Jurkat, Clone E6-1 (cell line): ENCODE measurements at places on chromosomes 6 and 20.
A peak's percentile ranks its signal among the peaks of the same experiment; 100 is the strongest.

- DNase-seq = no peak
Observed at GRCh38 chr6:144480473-144480872, 195.3 kb downstream of the UTRN start.

GRCh38 chr6:14470671-14471070 is 353.1 kb downstream of the CD83 start:
- no peak for DNase-seq

GRCh38 chr20:11261533-11262000 is 587.8 kb upstream of the JAG1 start:
- DNase-seq = no peak

DNA sequence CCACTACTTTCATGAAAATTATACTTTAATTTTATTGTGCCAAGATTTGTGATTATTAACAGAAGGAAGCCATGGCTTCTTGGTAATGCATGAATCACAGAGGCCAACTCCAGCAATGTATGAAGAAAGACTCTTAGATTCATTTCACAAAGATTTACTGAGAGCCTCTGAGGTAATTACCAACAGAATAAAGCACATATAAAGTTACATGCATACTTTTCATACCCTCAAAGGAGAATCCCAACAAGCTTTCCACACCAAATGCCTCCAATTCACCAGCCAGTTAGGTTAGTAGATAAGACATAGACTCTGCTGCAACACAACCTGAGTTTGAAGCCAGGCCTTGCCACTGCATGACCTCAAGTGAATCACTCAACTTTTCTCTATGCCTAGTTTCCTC is 41.9 kb downstream of the HBS1L start:
- no peak for DNase-seq

DNA sequence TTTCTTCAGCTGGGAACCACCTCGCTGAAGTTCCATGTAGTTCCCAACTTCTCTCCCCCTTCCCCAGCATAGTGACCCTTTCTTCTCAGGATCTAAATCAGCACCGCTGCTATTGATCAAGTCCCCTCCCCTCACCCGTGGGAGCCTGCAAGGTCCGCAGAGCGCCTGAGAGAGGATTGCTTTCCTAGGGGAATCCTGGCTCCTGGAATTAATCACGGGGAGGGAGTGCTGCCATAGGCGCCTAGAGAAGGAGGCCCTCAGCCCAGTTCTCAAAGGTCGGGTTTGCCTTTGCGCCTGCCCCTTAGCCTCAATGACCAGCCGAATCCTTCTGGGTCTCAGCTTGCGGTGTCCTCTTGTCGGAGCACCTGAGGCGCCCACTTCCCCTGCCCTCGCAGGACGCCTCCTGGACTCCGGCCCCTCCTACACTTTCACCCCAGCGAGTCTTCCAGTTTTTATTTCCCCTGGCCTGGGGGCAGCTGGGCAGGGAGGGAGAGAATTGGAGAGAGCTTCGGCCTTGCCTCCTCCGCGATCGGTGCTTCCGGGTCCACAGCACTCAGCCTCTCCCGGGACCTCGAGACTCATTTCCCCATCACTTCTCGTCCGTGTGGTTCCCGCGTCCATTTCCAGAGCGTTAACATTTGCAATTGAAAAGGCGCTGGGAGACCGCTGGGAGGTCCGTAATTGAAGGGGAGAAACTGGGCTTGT is 3.1 kb upstream of the NKX2-2 start:
- no peak for DNase-seq

DNA sequence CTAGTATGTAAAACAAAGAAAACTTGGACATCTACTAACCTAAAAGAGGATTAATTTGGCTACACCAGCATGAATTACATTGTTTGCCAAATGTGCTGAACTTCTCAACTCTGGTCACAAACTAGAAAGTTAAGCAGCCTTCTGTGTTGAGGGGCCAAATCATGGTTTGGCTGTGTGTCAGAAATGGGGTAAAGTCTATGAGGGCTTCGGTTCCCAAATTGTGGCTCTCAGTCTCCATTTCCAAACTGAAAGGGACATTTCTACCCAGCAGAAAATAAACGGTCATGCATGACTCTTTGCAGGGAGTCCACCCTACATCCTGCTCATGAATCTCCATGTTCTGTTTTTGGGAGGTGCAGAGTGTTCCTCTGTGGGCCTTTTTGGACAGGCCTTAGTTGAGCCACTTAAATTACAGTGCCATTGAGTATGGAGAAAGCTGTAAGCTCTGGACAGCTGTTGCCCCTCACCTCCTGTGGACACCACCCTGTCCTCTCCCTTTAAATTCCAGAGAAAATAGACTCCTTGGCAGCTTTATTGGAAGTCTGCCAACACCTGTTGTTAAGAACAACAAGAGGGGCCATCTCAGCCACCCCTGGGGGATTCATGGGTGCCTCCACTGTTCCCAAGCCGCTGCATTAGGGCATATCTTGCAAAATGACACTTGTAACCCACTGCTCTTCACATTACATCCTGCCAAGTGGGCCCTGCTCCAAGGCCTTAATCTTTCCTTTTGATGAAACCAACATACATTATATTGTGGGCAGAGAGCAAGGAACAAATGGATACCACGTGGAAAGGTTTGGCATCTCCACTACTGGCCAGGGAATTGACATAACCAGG is 27.5 kb upstream of the SNRPC start:
- no peak for DNase-seq

GRCh38 chr20:63529180-63529860 is 7.9 kb downstream of the PTK6 start:
- DNase-seq = no peak

DNA sequence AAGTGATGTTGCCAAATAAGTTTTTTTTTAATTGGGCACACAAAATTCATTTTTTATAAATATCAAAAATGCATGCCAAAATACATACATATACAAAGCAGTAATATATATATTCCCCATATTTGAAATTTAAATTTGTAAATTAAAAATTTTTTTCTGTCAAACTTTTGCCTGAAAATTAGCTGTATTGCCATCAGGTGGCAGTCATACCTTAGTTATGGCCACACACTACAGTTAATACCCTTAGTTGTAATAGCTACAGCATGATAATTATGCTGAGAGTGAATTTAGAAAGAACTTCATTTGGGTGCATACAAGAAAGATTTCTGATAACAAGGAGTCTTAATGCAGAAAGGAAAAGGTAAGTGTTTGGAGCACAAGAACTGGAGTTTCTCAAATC is 46.2 kb upstream of the SDHAF4 start:
- DNase-seq = peak; percentile 22

GRCh38 chr6:13026557-13026956 is 301.8 kb downstream of the TBC1D7 start:
- no peak for DNase-seq

GRCh38 chr20:43799150-43799711 is 72.4 kb upstream of the GTSF1L start:
- DNase-seq = peak; percentile 72

DNA sequence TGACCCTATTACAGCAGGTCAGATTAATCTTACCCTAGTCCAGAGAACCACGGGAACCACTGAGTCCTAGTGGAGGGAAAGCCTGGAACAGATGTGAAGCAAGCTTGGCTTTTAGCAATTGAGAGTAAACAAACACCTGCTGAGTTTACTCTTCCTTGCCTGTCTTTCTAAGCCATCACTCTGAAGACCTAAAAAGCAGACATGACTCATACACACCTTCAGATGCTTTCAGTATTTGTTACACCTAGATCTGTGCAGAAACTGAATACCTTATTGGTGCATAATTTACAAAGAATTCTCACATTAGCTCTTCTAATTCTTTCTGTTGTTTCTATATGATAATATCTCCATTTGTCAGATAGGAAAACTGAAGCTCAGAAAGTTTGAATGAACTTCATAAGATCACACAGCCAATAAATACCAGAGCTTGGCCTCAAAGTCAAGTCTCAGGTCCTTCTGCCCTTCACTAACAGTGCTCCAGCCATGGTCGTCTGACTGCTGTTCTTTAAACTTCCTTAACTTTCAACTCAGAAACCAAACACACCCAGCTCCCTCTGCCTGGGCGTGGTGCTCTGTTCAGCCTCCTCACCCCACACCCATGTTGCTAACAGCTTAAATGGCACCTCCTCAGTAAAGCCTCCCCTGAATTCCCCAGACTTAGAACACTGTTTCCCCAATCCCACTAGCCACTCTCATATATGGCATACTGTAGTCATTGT is 8.6 kb upstream of the GABBR1 start:
- no peak for DNase-seq

DNA sequence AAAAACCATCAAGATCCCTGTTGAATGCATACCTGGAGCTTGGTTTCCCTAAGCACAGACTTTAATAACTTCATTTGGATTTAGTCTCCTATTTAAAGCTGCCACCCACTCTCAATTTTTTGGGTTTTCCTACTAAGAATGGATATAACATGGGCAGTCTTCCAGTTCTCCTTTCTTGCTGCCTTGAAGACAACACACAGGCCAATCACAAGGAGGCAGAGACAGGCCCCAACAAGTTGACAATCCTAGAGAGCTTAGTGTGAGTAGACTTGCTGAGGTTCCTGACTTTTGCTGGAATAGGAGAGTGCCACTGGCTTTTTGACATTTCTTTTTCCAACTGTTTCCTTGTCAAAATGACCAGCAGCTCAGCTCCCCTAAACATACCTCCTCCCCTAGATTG is 112.3 kb upstream of the ESR1 start:
- no peak for DNase-seq

DNA sequence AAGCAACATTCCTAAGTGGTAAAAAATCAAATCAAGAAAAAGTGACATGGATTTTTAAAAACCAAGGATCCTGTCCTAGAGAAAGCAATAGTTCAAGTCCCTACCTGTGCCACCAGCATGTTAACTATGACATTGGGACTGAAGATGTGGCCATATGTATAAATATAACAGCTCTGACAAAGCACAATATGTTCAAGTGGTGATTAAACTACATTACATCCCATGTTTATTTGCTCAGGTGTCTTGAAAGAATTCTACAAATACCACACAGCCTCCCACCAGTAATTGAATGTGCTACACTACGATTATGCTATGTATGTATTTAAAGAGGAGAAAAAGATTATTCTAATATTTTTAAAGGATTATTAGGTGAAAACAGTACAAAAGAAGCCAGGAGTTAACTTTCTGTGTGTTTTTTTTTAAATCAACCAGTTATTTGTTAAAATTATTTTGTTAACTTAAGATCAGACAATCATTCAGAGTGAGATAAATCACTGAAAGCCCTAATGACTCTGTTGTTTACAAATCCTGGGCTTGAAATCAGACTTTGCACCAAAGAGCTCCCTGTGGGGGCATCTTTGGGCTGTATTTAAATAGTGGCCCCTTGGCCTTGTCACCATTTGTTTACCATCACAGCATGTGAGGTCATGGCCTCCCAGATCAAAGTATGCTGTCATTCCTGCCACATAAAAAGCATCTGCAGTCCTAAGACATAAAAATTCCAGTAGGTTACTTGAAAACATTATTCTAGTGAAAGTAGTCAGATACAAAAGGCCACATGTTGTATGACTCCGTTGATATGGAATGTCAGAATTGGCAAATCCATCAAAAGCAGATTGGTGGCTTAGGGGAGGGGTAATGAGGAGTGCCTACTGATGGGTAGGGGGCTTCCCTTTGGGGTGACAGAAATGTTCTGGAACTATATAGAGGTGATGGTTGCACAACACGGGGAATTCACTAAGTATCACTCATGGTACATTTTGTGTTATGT is 17.1 kb downstream of the TTLL2 start:
- DNase-seq = no peak

DNA sequence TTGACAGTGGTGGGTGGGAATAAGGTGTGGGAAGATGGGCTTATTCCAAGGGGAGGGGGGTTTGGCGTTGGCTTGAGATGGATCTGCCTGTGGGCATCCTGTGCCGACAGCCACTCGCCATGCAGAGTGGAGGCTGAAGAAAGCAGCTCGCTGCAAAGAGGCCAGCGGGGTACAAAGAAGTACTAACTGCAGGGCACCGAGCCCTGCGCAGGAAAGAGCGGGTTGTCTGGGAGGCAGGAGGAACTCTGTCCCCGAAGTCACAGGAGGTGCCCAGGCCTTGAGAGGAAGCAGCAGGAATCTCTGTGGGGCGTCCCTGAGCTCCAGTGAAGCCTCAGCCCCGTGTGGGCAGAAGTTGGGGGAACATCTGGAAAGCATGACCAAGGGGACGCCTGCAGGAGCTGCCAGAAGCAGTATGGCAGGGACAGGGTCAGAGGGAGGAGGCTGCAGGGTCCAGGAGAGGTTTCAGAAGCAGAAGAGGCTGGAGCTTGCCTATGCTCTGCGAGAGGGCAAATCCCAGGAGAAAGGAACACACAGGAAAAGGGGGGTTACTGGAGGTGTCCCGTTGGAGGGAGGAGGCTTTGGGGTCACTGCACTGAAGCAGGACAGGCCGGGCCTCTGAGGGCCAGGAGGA is 77.2 kb downstream of the THBS2 start:
- DNase-seq = no peak

DNA sequence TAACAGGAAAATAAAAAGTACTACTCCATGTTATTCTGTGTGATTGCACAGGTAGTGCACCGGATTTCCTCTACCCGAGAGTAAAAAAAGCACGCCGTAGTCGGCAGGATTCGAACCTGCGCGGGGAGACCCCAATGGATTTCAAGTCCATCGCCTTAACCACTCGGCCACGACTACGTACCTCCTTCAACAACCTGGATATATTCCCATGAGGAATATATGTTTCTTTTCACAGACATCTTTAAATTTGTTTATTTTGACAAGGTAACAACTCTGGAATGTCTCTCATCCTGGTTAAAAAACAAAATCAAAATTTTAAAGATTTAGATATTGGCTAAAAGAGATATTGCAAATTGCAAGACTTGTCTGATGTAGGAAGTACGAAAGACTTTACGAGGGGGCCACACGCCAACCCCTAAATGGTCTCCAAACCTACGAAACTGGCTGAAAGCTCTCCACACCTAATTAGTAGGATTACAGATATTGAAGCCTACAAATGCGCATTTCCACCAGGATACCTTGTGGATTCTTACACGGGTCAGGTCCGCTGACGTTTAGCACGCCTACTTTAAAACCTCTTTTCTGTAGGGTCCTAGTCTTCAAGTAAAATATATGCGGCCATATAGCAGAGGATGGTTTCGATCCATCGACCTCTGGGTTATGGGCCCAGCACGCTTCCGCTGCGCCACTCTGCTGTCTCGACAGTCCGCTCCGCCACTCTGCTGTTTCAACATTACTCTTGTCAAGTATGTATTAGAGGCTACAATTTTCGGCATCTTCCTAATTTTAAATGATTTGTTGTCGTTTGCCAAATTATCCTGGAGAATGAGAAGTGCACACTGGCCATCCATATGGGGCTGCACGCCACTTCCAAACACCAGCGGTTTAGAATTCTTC is 52.2 kb upstream of the BTN3A2 start:
- peak; percentile 85 for DNase-seq

DNA sequence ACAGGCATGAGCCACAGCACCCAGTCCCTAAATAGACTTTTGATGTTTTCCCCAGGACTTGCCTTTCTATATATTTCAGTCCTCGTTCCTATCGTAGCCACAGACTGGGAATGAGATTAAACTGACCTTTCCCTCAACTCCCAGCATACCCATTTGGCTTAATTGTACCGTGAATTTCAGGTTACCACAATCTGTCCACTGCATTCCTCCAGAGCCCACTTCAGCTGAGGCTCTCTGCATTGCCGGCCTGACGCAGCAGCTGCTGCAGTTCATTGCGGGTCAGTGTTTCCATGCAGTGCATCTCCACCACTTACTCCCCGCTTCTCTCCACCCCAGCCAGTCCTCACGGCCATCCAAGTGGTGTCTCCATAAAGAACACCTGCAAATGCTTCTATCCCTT is 103.1 kb upstream of the RIN2 start:
- no peak for DNase-seq
